Lung microvascular endothelial cell (primary cell): ENCODE measurements at places on chromosomes 5 and 9. TPM values are rescaled to one million over a fixed set of nuclear protein-coding genes. Genes with fewer than 3 reads are reported as not detected.

DNA sequence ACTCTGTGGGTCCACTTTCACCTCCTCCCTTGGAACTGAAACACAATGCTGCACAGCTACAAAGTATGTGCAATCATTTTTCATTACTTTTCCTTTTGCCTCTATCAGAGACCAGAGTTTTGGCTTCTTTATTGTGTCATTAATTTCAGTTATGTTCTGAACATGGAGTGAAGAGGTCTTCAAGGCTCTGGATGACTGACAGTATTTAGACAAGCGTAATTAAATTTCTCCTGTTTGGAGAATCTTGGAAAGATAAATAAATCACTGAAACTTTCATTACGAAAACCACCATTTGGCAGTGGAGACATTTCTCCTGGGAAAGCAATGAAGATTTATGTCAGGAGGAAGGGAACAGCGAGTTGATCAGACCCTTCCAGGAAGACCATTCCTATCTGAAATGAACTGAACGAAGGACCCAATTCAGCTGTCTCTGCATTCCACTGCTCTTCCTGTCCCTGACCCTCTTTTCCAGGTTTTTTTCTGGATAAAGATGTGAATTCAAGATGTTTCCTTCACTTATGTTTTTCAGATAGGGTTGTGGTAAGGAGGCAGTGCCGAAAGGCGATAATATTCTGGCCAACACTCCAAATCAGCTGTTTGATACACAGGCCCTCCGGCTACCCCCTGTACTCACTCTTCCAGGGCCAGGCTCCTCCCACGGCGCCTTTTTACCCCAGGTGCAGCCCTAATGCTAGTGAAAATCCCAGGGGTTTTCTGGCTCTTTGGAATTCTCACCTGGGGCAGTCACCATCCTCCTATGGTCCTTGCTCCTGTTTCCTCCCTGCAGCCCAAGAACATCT is 77.2 kb upstream of the OSMR start:
- no peak for DNase-seq

DNA sequence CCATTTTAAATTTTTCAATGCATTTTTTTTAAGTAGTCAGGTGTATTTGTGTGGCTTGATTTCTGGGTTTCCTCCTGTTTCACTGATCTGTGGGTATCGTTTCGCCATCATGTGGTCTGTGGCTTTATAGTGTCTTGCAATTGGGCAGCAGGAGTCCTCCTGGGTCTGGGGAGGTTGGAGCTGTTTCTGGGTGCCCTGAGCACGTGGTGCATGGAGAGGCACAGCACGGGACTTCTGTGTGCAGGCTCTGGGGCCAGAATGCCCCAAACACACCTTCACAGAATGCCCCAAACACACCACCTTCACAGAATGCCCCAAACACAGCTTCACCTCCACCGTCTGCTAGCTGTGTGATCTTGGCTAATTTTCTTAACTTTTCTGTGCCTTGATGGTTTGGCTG is 82.6 kb upstream of the COL5A1 start:
- DNase-seq, result no peak

DNA sequence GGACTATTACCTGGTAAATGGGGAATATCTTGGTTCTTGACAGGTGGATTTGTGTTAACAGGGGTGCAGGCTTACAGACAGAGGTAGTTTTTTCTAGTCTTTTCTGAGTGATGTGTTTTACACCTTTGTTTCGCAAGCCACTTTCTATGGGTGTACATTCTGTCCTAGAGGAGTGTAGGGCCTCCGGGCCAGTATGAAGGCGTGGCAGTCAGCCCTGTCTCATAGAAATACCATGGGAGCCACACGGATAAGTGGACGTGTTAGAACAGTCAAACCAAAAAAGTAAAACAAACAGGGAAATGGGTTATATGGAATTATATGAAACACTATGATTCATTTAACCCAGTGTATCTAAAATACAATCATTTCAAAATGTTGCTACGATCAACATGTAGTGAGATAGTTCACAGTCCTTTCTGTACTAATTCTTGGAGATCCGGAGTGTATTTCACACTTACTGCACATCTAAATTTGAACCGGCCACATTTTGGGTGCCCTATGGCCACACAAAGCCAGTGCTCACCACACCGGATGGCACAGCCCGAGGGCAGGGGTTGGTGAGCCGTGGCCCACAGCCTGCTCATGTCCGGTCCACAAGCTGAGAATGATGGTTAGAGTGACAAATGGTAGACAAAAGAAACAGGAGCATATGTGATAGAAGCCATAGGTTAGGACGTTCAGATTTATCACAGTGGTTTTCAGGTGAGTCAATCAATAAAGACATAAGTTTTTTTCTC is 80.1 kb upstream of the IRX4 start:
- no peak for DNase-seq

Gene RASGRF2
- 20.6 and 21.6 TPM in 2 replicates for total RNA-seq

Gene LOX
- total RNA-seq, result 29.6 and 75.4 TPM in 2 replicates

GRCh38 chr5:113447498-113448050 is 12.8 kb upstream of the TSSK1B start:
- DNase-seq, result no peak

GRCh38 chr9:101445353-101446029 is 9.9 kb upstream of the ALDOB start:
- DNase-seq, result no peak

GRCh38 chr9:11011696-11012095 is 398.9 kb upstream of the PTPRD start:
- DNase-seq, result no peak

Gene SPARC
- 92.5 and 367 TPM in 2 replicates for total RNA-seq

Gene PCDHB7
- total RNA-seq, result 0.44 and 2.4 TPM in 2 replicates

DNA sequence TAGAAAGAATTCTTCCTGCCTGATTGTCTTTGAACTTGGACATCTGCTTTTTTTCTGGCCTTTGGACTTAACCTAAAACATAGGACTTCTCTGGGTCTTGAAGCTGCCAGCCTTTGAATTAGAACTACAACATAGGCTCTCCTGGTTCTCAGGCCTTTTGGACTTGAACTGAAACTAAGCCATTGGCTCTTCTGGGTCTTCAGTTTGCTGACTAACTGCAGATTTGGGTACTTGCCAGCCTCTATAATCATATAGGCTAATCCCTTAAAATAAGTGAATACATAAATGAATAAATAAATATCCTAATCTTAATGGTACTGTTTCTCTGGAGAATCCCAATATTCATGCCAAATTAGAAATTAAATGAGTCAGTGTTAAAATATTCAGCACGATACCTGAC is 473.4 kb upstream of the PAPPA start:
- DNase-seq, result no peak

GRCh38 chr5:132896685-132897084 is 23.2 kb downstream of the LEAP2 start:
- DNase-seq, result no peak

Gene TUSC1
- 7.0 and 9.1 TPM in 2 replicates for total RNA-seq

GRCh38 chr9:119453490-119453911 is 84.3 kb upstream of the BRINP1 start:
- no peak for DNase-seq

DNA sequence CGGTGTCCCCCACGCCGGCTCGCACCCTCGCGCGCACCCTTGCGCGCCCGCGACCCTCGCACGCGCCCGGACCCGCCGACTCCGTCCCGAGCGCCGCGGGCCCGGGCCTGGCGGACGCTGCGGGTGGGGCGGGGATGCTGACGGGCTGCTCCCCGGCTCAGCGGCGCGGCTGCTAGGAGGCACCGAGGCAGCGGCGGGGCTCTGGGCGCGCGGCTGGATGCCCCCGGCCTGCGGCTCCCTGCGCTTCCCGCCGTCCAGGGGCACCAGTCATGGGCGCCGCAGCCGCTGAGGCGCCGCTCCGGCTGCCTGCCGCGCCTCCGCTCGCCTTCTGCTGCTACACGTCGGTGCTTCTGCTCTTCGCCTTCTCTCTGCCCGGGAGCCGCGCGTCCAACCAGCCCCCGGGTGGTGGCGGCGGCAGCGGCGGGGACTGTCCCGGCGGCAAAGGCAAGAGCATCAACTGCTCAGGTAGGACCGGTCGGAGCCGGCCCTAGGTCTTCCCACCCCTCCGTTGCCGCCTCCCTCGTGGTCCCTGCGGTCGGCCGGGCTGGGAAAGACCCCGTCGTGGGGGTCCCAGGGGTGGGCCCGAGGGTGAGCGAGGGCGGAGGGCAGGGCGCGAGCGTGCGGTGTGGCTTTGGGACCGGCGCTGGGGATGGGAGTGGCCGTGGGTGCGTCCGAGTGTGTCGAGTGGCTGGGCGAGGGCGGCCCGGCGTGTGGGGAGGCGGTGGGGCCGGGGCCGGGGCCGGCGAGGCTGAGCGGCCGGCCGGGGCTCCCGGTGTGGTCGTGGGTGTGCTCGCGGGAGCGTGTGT is 530 bp downstream of the TMEFF1 start:
- peak; percentile 47 for DNase-seq

DNA sequence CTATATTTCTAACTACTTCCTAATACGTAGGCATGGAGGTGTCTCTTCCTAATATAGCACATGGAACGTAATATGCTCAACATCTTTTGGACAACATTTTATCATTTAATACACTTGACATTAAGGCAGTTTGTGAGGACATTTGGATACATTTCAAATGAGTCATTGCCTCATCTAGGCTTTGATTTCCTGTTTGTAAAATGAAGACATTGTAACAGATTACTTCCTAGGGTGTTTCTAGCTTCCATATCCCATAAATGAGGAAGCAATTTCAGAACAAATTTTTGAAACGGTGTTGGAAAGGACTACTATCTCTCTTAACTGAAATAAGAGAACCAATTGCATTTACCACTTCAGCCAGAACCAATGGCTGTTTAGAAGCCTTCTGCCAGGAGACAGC is 38.7 kb downstream of the SLC28A3 start:
- DNase-seq, result peak; percentile 78

Gene BRD3
- 7.1 and 7.6 TPM in 2 replicates for total RNA-seq

- DNase-seq, result no peak
Observed at GRCh38 chr9:27655441-27655840, 82.2 kb upstream of the C9orf72 start.

Gene TRIP13
- total RNA-seq, result 3.0 and 13.3 TPM in 2 replicates

GRCh38 chr5:141878186-141878710 is at the start of gene PCDH1:
Gene PCDH1, minus strand, starts transcription at chr5:141878410. Its CDS starts 148 bp downstream, at chr5:141878262.
- peak; percentile 50 for DNase-seq

Gene GABBR2
- total RNA-seq, result 1.2 and 5.9 TPM in 2 replicates
